ENCODE measurements at places on chromosomes 1 and 21.

- no peak for DNase-seq
Observed at GRCh38 chr1:43769350-43769908, 62.1 kb downstream of the ST3GAL3 start.

GRCh38 chr1:70117046-70117445 lies 88.3 kb downstream of the LRRC40 start:
- DNase-seq, result no peak

DNA sequence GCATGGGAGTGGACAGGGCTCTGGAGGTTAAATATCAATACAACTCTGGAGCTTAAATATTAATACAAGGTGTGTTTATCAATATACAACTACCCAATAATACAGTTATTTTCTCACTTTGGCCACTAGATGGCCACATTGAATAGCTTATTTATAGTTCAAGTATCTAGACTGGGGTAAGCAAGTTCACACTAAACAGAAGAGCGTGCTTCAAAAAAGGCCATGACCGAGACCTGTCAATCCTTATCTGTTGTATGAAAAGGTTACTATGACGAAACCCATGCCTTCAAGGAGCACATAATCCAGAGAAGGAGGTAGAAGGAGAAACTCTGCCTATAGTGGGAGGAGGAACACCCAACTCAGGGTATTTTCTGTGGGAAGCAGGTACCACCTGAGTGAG lies 29.1 kb downstream of the CHML start:
- DNase-seq, result peak; percentile 70

GRCh38 chr1:30512914-30513265 lies 210.5 kb downstream of the MATN1 start:
- DNase-seq, result no peak

- DNase-seq, result no peak
Observed at GRCh38 chr1:223048026-223048425, 95.0 kb downstream of the TLR5 start.

GRCh38 chr1:22789356-22789994 lies 78.8 kb downstream of the EPHB2 start:
- peak; percentile 92 for DNase-seq

- no peak for DNase-seq
Observed at GRCh38 chr1:61457526-61458040, 267.4 kb downstream of the TM2D1 start.

DNA sequence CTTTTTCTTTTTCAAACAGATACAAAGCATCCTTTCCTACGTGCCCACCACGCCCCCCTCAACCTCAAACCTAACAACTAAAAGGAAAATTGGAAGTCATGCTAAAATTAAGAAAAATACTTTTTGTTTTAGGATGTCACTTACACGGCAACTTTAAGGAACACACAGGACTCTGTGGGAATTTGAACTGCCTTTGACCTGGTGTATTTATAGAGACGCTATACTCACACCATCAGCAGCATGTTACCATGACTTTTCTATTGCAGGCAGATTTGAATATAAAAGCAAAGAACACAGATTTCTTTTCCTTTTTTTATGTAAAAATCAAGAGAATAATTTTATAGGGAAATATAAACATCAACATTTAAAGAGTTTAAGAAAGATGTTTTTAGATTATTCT lies 198.2 kb downstream of the SIPA1L2 start:
- DNase-seq, result no peak

DNA sequence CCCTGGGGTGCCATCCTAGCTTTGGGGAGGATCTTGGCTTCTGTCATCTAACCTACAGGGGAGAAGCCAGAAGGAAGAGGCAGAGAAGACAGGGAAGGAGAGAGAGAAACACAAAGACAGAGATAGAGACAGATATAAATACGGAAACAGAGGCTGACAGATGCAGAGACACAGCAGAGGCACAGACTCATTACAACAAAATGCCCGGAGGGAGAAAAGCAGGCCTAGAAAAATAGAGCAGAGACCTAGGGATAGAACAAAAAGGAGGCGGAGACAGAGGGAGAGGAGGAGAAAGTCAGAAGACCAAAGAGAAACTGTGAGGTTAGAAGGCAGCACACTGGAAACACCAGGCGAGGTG lies 1.9 kb downstream of the PEAR1 start:
- no peak for DNase-seq

- no peak for DNase-seq
Observed at GRCh38 chr1:215444715-215445414, 122.2 kb upstream of the KCTD3 start.

DNA sequence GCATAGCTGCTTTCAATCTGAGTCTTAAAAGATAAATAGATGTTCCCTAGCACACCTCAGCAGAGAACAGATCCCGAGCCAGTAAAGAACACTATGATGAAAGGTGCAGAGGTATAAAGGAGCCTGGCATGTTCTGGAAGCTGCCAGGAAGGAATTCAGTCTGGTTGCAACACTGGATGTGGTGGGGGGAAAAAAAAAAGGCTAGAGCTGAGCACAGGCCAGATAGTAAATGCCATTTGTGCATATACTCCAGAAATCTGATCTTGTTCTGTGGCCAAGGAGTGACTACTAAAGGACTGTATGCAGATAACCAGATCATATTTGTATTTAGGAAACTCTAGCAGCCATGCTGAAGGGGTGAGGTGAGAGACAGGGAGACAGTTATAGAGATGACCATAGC lies 240.3 kb downstream of the VAV3 start:
- DNase-seq, result no peak

GRCh38 chr1:214901718-214902117 lies 180.8 kb upstream of the KCNK2 start:
- no peak for DNase-seq

DNA sequence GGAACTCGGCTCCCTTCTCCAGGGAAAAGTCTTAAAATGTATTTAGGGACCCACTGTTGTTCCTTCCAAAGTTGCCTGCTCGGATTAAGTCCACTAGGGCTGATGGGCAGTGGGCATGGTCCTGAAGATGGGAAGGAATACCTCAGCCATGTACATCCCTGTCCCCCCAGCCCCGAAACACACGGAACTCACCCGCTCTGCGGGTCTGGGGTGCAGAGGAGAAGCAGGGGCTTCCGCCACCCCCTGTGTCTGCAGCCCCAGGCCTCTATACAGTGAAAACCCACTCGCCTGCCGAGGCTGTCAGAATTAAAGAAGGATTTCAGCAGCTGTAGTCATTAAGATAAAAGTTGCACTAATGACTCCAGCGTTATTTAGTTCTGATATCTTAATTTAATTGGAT lies 212.6 kb upstream of the VAMP3 start:
- no peak for DNase-seq

DNA sequence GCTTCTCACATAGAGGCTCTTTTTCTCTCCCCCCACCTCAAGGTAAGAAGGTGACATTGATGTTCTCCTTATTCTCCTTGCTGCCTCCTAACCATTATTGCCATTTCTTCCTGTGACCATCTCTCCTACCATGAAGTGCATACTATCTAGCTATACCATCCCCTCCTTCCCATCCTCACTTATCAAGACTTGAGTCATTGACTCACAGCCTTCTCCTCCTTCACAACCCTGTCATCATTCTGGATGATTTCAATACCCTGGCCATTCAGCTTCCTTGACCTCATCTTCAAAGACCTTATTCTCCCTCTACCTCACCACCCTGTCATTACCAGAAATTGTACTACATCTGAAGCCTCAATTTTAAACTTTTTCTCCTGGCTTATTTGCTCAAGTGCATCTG lies 10.9 kb upstream of the HIPK1 start:
- no peak for DNase-seq

- no peak for DNase-seq
Observed at GRCh38 chr1:1819762-1820161, 41.5 kb upstream of the NADK start.

- DNase-seq, result no peak
Observed at GRCh38 chr1:245877976-245878375, 629.1 kb downstream of the SMYD3 start.

- no peak for DNase-seq
Observed at GRCh38 chr1:58883037-58883887, 99.4 kb upstream of the JUN start.

DNA sequence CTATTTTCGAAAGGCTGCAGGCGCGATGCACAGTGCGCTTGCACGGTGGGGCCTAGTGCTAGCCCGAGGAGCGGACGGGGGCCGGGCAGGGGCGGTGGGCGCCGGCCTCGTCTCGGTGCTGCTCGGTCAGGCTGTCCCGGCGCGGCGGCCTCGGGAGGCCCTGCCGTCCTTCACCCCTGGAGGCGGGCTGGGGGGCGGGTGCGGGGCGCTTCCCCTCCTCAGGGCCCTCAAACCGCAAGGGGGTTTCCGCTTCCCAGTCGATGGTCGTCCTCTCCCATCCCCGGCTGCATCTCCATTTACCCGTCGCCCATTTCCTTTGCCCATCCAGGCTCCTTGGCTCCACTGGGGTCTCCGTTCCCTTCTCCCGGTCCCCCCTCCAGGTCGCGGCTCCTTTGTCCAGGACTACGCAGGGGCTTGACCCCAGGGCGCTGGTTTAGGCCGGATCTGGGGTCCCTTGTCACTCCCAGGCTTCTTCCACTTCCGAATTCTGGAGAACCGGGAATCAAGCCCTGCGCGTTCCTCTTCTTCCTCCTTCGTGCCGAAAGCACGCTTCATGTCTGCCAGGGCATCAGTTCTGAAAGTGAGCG lies 196.3 kb upstream of the LMO4 start:
- DNase-seq, result no peak

GRCh38 chr1:182977480-182977879 lies 24.5 kb upstream of the SHCBP1L start:
- DNase-seq, result no peak

DNA sequence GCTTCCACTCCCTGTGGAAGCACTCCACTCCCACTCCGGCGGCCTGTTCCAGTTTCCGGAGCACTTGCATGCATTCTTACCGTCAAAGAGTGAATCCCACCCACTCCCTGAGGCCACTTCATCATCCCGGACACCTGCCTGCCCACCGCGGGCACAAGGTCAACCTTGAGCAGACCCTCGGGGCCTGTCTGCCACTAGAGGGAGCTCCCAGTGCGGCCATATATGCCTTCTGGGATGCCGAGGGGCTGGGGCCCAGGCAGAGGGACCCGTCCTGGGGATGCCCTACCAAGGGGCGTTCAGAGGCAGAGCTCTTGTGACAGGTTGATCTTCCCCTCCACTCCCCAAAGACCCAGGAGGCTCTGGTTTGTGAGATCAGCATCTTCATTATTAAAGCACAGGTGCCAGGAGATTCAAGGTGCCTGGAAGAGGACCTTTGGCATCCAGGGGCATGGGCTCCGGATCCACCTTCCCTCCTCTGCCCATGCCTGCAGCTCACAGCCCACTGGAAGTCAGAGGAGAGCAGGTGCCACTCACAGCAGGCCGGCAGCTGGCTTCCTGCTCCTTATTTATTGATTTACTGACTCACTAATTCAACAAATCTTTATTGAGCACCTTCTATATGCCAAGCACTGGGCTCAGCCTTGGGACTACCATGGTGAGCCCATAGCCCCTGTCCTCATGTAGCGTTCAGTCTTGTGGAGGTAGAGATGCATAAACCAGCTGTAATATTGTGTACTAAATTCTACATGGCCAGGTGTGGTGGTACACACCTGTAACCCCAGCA lies 47.3 kb downstream of the UBIAD1 start:
- DNase-seq, result peak; percentile 36

DNA sequence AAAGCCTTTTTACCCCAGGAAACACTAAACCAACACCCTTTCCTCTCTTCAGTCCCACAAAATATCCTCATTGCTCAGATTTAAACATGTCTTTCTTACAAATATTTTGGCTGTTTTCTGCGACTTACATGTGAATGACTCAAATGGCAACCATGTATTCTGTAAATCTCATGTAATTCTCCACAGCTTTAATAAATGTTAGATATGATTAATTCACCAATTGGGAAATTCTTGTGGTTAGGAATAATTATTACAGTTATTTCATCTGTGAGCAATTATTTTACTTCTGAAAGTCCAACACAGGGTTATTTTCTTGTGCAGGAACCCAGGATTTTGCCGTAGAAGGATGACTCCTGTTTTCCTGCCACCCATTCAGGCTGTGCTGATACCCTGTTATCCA lies 431.5 kb downstream of the LMO4 start:
- DNase-seq, result no peak

- DNase-seq, result no peak
Observed at GRCh38 chr1:185720633-185721272, 13.4 kb upstream of the HMCN1 start.

DNA sequence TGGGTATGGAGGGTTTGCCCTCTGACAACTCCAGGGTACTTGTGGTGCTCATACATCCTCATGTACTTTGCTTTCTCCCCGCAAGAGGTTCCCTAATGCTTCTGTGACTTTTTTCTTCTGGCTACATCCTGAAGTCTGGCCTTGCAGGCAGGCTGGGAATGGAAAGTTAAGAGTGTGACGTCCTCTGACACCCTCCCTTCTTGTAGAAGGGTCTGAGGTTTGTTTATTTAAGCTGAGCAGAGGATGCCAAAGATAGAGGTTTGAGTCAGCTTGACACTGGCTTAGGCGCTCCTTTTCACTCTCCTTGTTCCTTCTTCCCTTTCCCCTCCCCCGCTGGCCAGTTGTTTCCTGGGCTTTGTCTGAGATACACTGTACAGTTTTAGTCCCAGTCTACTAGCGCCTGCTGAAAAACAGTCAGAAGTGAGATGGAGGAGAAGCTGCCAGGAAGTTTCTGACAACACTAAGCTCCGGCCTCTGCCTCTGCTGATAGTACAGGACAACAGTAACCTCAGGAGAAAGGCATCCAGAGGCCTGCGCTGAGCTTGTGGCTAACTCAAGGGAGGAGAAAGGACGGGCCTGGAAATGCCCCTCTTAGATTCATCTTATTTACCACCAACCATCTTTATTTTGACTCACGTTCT lies at the start of gene MACF1:
Gene MACF1, plus strand, starts transcription at position 255 of the 641 bp plus-strand sequence. Its CDS starts 328 bp downstream, at position 583.
- DNase-seq, result no peak

- DNase-seq, result no peak
Observed at GRCh38 chr21:46111193-46111571, 13.3 kb downstream of the COL6A2 start.

- no peak for DNase-seq
Observed at GRCh38 chr1:59701376-59701775, 113.4 kb upstream of the HOOK1 start.

- DNase-seq, result no peak
Observed at GRCh38 chr21:41875086-41875485, 4.1 kb downstream of the PRDM15 start.

DNA sequence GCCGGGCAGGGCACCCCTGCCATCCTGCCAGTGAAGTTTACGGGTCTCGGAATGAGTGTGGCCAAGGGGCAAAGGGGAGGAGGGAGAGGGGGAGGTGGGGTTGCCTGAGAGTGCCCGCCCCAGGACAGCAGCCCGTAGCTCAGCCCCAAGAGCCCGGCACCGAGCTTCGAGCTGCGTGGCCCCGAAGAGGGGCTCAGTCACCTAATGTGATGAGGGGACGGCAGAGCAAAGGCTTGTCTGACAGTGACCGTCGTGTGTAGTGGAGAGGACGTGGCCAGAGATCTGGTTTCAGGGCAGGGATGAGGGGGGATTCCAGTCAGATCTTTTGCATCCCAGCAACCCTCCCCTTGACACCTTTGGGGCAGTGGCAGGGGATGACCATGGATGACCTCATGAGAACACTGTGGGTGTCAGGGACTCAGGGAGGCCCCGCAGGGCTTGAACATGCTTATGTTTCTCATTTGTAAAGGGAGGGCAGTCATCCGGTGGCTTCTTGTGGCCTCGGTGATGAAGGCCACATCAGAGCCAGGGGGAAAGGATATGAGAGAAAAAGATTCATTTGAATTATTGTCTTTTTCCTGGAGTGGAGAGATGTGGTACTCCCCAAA lies 1.1 kb upstream of the TRPM2 start:
- no peak for DNase-seq

GRCh38 chr1:184075055-184076029 lies 23.8 kb downstream of the TSEN15 start:
- peak; percentile 24 for DNase-seq
